Right lung (tissue), 10 donors: ENCODE measurements at places on chromosomes 4 and X. TPM values are rescaled to one million over a fixed set of nuclear protein-coding genes. Genes with fewer than 3 reads are reported as not detected.
A peak's percentile ranks its signal among the peaks of the same experiment; 100 is the strongest.

Gene IL13RA2
- polyA plus RNA-seq = 0.43 TPM

Gene DUSP21
- polyA plus RNA-seq = not detected

Gene MAGEC3
- polyA plus RNA-seq = 0.56 TPM

Gene F11
- polyA plus RNA-seq = 0.87 TPM

Gene GUCY1A1
- polyA plus RNA-seq = 88.3 TPM

Gene FRMD7
- polyA plus RNA-seq = not detected

Gene MYOZ2
- polyA plus RNA-seq = 0.06 TPM

Gene PCDH19
- polyA plus RNA-seq = 1.8 TPM

Gene SPANXN3
- not detected for polyA plus RNA-seq

Gene VGLL1
- 5.1 TPM for polyA plus RNA-seq

Gene TRMT44
- polyA plus RNA-seq = 19.0 TPM

Gene PNMA6E
- not detected for polyA plus RNA-seq

Gene BGN
- polyA plus RNA-seq = 124 TPM

- no peak for DNase-seq
Measured at GRCh38 chr4:94561249-94562024, 109.7 kb downstream of the PDLIM5 start.

DNA sequence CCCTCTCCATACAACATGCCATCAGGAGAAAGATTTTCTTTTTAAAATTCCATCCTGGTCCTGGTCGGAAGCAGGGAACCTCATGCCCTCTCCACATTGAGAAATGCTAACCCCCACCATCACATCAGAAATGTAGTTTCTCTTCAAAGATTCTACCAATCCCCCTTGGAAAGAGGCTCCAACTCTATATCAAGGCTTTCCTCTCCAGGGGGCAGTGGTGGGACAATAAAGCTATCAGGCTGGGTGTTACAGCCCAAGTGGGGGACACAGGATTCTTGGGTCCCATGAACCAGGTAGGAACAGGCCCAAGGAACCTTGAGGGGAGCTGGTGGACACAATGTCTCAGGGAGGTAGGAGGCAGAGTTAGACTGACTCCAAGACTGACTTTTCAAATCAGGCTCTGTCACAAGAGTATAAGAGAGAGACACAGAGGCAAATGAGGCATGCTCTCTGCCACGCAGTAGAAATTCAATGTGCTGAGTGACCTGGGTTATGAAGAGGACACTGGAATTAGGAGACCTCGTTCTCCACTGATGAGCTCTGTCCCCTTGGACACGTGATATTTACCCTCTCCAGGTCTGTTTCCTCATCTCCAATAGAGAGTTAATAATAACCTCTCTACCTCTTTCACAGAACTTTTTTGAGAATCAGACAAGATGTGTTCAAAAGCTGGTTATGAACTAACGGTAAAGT is 4.5 kb downstream of the GJB1 start:
- no peak for DNase-seq

GRCh38 chr4:14915018-14915417 is 87.3 kb upstream of the CPEB2 start:
- no peak for DNase-seq

GRCh38 chr4:16669036-16669435 is 229.4 kb downstream of the LDB2 start:
- DNase-seq = no peak

GRCh38 chr4:134540588-134540987 is 339.0 kb upstream of the PABPC4L start:
- DNase-seq = no peak

- no peak for DNase-seq
Measured at GRCh38 chrX:133444196-133444595, 28.9 kb upstream of the GPC4 start.

DNA sequence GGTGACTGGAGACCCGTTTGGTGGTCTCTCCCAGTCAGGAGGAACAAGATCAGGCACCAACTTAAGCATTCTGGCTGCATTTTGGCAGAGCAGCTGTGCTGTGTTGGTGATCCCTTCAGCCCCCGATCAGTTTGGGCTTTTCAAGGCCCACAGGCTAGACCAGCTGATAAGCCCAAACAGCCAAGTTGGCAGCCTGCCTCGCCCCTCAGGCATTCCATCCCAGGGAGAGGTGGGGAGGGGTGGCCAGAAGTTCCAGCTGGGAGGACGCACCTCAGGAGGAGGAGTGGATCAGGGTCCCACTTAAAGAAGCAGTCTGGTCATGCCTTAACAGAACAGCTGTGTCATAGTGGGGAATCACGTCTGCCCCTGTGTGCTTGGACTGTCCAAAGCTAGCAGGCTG is 105.8 kb downstream of the CHIC1 start:
- DNase-seq = no peak

DNA sequence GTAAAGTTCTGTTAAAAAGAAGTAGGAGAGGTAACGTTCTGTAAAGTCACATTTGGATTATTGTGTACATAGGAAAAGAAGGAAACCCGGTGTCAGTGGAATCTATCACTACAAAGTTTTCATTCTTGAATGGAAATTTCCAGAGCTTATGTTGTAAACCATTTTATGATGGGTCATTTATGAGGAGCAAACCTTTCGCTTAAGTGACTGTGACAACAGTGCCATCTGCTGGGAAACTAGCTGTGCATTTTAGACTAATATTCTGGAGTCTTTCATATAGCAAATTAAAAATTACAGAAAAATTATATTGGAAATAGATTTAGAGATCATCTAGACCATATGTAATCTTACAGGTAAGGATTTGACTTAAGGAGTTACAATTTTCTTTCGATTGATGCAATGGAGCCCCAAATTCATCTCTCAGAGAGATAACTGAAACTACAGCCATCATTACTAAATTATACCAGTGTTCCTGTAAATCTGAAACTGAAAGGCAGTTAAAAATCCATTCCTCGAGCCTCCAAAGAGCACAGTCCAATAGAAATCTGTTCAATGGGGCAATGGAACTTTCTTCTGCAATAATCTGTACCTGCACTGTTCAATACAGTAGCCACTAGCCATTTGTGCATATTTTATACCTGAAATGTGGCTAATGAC is 26.9 kb downstream of the ASB9 start:
- peak; percentile 28 for DNase-seq

GRCh38 chrX:78527818-78528217 is 131.3 kb downstream of the RTL3 start:
- DNase-seq = no peak

- no peak for DNase-seq
Measured at GRCh38 chrX:84876876-84877275, 126.8 kb upstream of the APOOL start.

GRCh38 chr4:95142932-95143331 is 385.2 kb downstream of the BMPR1B start:
- DNase-seq = no peak

DNA sequence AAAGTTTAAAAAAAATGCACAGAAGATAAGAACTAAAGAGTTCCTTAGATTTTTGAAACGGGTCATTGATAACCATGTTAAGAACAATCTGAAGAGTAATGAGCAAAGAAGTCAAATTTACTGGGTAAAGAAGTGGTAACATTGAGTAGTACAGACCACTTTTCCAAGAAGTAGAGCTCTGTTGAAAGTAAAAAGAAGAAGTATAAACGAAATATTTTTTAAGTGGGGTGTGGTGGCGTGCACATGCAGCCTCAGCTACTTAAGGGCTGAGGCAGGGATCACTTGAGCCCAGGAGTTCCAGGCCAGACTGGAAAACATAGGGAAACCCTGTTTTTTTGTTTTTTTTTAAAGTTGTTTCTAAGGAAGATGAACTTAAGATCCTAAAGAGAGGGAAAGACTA is 68.5 kb downstream of the UBA6 start:
- DNase-seq = no peak

- DNase-seq = no peak
Measured at GRCh38 chrX:40260146-40260747, 162.5 kb upstream of the BCOR start.

GRCh38 chr4:22417408-22417807 is 98.5 kb downstream of the ADGRA3 start:
- no peak for DNase-seq

DNA sequence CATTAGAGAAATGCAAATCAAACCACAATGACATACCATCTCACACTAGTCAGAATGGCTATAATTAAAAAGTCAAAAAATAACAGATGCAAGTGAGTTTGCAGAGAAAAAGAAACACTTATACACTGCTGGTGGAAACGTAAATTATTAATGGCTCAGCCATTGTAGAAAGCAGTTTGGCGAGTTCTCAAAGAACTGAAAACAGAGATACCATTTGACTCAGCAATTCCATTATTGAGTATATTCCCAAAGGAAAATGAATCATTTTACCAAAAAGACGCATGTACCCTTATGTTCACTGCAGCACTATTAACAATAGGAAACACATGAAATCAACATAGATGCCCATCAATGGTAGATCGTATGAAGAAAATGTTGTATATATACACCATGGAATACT is 75.0 kb downstream of the NAA11 start:
- DNase-seq = no peak

DNA sequence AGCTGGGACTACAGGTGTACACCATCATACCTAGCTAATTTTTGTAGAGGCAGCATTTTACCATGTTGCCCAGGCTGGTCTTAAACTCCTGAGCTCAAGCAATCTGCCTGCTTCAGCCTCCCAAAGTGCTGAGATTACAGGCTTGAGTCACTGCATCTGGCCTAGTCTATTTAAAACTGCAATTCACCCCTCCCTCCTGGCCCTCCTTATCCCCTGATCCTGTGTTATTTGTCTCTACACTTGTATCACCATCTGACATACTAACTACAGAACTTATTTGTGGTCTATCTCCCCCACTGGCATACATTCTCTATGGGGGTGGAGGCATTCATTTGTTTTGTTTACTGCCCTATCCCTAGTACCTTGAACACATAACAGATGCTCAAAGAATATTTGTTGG is 23.7 kb downstream of the CC2D2A start:
- no peak for DNase-seq

DNA sequence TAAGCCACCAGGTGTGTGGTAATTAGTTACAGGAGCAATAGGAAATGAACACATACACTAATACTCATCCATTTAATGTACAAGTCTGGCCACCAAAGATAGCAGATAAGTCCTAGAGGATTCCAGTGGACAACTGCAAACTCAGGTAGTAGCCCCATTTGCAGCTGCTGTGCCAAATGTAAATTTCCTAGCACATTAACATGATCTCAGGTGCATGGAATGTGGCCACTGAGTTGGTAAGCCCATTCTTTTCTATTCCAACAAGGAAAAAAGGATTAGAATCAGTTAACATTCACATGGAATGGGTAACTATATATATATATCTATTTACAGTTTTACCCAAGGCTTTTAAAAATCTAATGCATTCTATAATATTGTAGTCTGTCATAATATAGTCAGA is 23.3 kb upstream of the FRAS1 start:
- no peak for DNase-seq
